Prostate gland (tissue), 2 donors: ENCODE measurements at places on chromosomes 1 and 21. TPM values are rescaled to one million over a fixed set of nuclear protein-coding genes. Genes with fewer than 3 reads are reported as not detected.

GRCh38 chr1:205028924-205029323 lies 14.1 kb upstream of the CNTN2 start:
- H3K36me3 ChIP-seq, result no peaks in the 10 kb centered on the region
- H3K4me3 ChIP-seq, result no peak overlapping the region
- no peaks in the 10 kb centered on the region for H3K4me1 ChIP-seq
- no peak for DNase-seq
- no peaks in the 10 kb centered on the region for H3K27me3 ChIP-seq

- H3K4me1 ChIP-seq, result no peaks in the 10 kb centered on the region
- H3K27me3 ChIP-seq, result no peaks in the 10 kb centered on the region
- DNase-seq, result no peak
- no peak overlapping the region for H3K4me3 ChIP-seq
- H3K36me3 ChIP-seq, result no peaks in the 10 kb centered on the region
These were observed 201.7 kb downstream of the CRB1 start for GRCh38 chr1:197469620-197470210.

DNA sequence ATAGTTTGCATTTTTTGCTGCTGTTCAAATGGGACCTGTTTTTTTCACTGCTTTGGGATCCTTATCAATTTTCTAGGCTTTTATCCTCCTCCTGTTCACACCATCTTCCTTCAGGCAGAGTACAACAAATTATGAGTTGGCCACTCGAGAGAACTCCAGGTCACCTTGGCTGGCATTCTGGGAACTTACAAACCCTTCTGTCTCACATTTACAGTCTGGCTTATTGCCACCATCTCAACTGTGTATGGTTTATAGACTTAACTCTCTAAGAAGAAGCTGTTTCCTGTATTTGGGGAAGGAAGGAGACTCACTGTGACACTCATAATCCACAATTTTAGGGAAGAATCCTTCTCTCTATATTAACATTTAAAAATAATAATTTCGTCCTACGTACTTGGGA lies 5.4 kb upstream of the ZNF691 start:
- no peaks in the 10 kb centered on the region for H3K4me1 ChIP-seq
- no peak overlapping the region for H3K4me3 ChIP-seq
- no peak for DNase-seq

BGLAP gene
- 1.8 TPM for total RNA-seq

SLC16A4 gene
- total RNA-seq, result 9.0 TPM

GPR52 gene
- 0.18 TPM for total RNA-seq
